Activated T-helper 1 cell treated with Interleukin-2 at 50 U/mL for 16 hours (primary cell): ENCODE measurements at places on chromosomes 5 and 9.

DNA sequence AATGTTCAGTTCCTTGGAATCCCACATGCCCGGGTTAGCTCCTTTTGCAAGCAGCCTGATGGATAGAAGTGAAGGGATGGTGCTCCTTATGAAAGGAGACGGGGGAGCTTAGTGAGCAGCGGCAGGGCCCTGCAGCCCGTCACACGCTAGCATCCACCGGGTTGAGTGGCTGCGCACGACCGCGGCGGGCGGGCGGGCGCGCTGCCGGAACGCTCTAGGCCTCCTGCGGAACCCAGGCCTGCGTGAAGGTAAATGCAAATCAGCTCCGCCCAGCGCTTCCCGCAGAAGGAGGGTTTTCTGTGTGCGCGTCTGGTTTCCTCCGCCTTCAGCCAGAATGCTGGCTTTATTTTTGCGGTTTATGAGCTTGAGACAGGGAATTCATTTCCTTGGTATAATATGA, 19.8 kb downstream of the IL12B start:
- peak; percentile 8 for DNase-seq

- DNase-seq: no peak
Measured at GRCh38 chr5:116573702-116574366, 789 bp downstream of the SEMA6A start.

DNA sequence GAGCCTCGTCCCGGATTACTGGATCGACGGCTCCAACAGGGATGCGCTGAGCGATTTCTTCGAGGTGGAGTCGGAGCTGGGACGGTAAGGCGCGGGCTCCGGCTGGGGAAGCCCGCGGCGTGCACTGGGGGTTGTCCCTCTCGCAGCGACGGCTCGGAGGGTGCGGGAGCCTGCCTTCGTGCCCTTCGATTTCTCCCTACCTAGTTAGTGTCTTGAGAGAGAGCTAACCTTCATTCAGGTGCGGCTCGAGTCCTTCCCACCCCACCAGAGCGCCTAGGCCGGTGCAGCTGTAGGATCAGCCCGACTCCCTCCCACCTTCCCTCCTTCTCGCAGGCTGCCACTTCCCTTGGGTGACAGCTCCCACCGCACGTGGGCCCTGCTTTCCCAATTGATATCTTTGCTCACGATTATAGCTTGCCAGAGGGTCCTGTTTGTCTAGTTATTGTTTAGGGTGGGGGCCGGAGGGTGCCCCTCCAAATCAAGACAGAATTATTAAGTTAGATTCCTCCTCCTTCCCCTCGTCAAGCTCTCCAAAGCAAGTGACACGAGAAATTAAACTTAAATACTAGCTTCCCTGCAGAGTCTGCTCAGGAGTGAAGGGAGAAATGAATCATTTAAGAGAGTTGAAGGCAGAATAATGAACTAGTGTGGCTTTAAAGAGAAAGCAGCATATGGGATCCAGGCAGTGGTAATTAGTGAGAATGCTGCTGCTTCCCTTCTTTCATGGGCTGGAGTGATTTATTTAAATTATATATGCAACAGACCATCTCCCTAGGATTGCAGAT, 569 bp downstream of the CAMK4 start:
- DNase-seq: no peak

GRCh38 chr5:170262061-170263045, 29.6 kb downstream of the C5orf58 start:
- DNase-seq: no peak

DNA sequence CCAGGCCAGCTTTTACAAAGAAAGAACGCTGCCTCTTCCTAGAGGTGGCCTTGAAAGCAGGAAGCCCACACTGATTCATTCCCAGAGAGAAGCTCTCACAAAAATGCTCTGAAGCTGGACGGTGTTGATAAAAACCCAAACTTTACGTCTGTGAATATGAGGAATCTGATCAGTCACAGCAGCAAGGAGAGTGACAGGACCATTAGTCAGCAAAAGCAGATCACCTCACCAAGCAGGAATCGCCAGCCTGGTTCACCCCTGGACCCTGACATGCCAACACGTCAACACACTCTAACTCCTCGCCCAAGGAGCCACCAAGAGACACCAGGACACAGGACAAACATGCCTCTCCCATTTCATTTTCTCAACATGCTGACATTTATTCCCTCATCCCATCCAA, 70.6 kb upstream of the ZNF622 start:
- no peak for DNase-seq

- DNase-seq: no peak
Measured at GRCh38 chr5:96043446-96043845, 81.8 kb upstream of the ELL2 start.
